ENCODE measurements at places on chromosomes 5 and 9. TPM values are rescaled to one million over a fixed set of nuclear protein-coding genes. Genes with fewer than 3 reads are reported as not detected.

DNA sequence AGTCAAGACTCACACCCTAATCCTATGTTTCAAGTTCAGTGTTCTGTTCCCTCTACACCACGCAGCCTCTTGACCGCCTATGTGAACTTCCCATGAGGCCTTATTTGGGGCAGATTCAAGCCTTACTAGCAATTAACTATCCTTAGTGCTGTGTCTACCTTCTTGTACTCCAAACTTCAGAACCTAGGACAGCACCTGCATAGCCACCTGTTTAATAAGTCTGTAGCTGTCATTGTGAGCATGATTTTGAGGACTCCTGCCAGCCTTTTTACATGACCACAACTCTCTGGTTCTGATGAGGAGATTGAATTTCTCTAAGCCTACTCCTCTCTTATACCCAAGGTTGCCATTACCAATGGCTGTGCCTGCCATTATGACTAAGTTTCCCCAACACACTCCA is 50.8 kb upstream of the PCSK1 start:
- H3K4me1 ChIP-seq = no peaks in the 10 kb centered on the region
- no peaks in the 10 kb centered on the region for H3K27me3 ChIP-seq
- peak; percentile 65 for DNase-seq

PRR16 gene
- not detected for total RNA-seq

DNA sequence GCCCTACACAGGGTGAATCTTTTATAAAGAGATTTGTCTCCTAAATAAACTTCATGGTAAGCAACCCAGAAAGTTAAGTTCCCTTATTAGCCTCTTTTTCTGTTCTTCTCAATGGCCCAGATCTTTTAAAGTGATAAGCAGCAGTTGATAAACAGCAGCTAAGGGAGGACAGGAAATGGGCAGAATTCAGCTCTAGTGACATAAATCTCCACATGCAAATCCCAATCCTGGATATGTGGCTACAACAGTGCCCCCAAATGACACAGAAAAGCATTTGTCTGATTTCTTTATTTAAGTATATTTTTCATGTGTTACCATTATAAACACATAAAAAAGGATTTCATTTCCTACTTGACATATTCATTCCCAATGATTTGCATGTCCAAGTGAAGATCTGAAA is 199.0 kb downstream of the DTWD2 start:
- H3K4me3 ChIP-seq = no peak overlapping the region
- H3K4me1 ChIP-seq = no peaks in the 10 kb centered on the region
- DNase-seq = no peak
- no peaks in the 10 kb centered on the region for H3K36me3 ChIP-seq
- H3K27me3 ChIP-seq = no peaks in the 10 kb centered on the region

INSL4 gene
- not detected for total RNA-seq

DEPDC1B gene
- 44.9 TPM for total RNA-seq

- H3K4me3 ChIP-seq = no peak overlapping the region
- no peaks in the 10 kb centered on the region for H3K4me1 ChIP-seq
- H3K27me3 ChIP-seq = no peaks in the 10 kb centered on the region
- DNase-seq = no peak
- no peaks in the 10 kb centered on the region for H3K36me3 ChIP-seq
Observed at GRCh38 chr5:37938076-37938852, 98.4 kb upstream of the GDNF start.

GRCh38 chr5:22889720-22890119 is 36.6 kb upstream of the CDH12 start:
- no peak overlapping the region for H3K4me3 ChIP-seq
- no peak overlapping the region for H3K27ac ChIP-seq
- no peak for DNase-seq
- H3K27me3 ChIP-seq = no peaks in the 10 kb centered on the region
- no peaks in the 10 kb centered on the region for H3K36me3 ChIP-seq

DNA sequence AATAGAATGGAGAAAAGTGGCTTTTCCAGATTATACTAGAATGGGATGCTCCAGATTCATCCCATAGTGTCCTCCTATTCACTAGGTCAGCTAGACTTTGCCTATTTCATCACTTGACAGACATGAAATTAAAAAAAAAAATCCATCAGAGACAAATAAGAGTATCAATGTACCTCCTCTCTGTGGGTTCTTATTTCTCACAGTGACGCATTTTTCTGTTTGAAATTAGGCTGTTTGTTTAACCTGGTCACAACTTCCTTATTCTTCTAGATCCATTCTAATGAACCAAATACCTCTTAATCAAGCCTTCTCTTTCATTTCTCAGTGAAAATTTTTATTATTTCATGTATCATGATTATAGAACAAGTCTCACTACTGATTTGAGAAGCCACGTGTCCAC is 305.4 kb downstream of the SEMA5A start:
- DNase-seq = no peak
- peak overlapping the region; percentile 50 for H3K27ac ChIP-seq
- no peaks in the 10 kb centered on the region for H3K27me3 ChIP-seq
- H3K36me3 ChIP-seq = no peaks in the 10 kb centered on the region

GRCh38 chr9:28050941-28051340 is 477.7 kb upstream of the C9orf72 start:
- H3K4me3 ChIP-seq = no peak overlapping the region
- H3K27ac ChIP-seq = no peak overlapping the region
- DNase-seq = no peak
- no peaks in the 10 kb centered on the region for H3K4me1 ChIP-seq

- H3K27ac ChIP-seq = peak overlapping the region; percentile 95
- H3K27me3 ChIP-seq = no peaks in the 10 kb centered on the region
- DNase-seq = no peak
- no peaks in the 10 kb centered on the region for H3K36me3 ChIP-seq
- H3K4me3 ChIP-seq = no peak overlapping the region
Observed at GRCh38 chr9:477193-477592, 262.5 kb downstream of the DOCK8 start.

DNA sequence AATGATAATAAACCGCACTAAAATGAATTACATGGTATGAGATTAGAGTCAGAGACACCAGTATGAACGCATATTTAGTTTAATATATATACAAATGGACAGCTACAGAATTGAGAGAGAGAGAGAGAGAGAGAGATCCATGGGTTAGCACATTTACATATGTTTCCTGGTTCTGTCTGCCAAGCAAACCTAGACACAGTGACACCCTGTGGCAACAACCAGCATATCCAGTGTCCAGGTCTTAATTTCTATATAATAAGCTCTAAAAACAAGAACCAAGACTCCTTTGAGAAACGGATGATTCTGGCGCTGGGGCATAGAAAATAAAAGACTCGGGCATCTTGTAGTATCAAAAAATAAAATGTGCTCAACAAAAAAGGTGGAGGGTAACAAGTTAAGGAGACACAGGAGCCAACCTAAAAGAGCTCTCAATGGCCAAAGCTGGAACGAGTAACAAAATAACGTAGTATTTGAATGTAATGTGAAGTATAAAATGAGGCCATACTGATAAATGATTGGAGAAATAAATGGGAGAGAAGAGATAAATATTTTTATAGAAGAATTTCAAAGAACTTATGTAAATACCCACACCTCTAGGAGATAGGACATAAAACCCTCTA is 84.5 kb downstream of the RFX3 start:
- H3K36me3 ChIP-seq = no peaks in the 10 kb centered on the region
- DNase-seq = peak; percentile 42
- H3K27me3 ChIP-seq = no peaks in the 10 kb centered on the region
- no peaks in the 10 kb centered on the region for H3K4me1 ChIP-seq
- H3K27ac ChIP-seq = no peak overlapping the region
- H3K4me3 ChIP-seq = no peak overlapping the region

TMEM252 gene
- total RNA-seq = not detected

NSD1 gene
- 60.6 TPM for total RNA-seq

- H3K4me1 ChIP-seq = no peaks in the 10 kb centered on the region
- DNase-seq = no peak
- H3K27me3 ChIP-seq = no peaks in the 10 kb centered on the region
- no peak overlapping the region for H3K4me3 ChIP-seq
- no peak overlapping the region for H3K27ac ChIP-seq
- no peaks in the 10 kb centered on the region for H3K36me3 ChIP-seq
Observed at GRCh38 chr5:5616247-5616895, 193.9 kb downstream of the ICE1 start.

ARID3C gene
- total RNA-seq = not detected

DNA sequence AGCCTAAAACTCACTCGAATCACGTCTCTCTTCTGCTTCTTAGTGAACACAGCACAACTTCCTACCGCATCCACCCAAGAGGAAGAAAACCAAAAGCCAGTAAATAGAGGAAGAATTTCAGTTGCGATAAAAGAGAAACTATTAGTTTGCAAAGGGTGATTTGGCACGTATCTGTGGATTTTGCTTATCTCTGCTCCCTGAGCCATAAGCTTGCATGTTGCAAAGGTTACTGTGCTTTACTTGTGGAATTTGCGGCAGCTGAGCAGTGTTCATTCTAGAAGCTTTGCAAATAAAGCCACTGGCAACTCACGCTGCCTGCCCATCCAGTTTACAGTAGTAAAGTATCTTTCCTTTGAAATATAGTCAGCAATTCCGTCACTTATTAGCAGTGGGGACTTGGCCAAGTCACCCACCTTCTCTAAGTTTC is 149.0 kb upstream of the PCA3 start:
- peak; percentile 80 for DNase-seq
- peak overlapping the region; percentile 28 for H3K4me3 ChIP-seq
- no peaks in the 10 kb centered on the region for H3K36me3 ChIP-seq
- H3K27ac ChIP-seq = peak overlapping the region; percentile 69
- H3K4me1 ChIP-seq = peaks cover 4% of the 10 kb centered on the region
- H3K27me3 ChIP-seq = no peaks in the 10 kb centered on the region

DNA sequence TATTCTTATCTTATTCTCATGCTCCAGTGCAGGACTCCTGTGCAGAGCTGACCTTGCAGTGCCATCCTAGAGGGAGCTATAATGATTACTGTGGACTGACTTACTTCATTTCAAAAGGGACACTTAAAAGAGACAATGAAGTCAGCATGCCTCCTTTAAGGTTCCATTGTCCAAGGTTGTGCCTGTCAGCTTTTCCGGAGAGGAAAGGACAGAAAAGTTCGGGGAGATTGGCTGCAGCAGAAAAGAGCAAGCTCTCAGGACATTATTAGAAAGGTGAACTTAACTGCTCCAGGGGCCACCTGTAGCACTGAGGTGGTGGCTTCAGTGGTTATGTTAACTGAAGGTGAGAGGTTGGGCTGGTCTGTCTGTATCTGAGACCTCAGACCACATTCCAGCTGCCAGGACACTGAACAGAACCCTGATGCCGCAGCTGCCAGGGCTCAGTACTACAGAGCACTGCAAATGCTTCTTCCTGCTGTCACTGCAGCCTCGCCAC is 112.9 kb downstream of the ST8SIA4 start:
- peaks cover 37% of the 10 kb centered on the region for H3K4me1 ChIP-seq
- H3K36me3 ChIP-seq = no peaks in the 10 kb centered on the region
- DNase-seq = peak; percentile 66
- peak overlapping the region; percentile 86 for H3K27ac ChIP-seq
- no peaks in the 10 kb centered on the region for H3K27me3 ChIP-seq
- H3K4me3 ChIP-seq = peak overlapping the region; percentile 10

UGCG gene
- total RNA-seq = 25.0 TPM

GRCh38 chr5:72408603-72409002 is 88.4 kb downstream of the PTCD2 start:
- peaks cover 5% of the 10 kb centered on the region for H3K4me1 ChIP-seq
- H3K36me3 ChIP-seq = no peaks in the 10 kb centered on the region
- DNase-seq = no peak

PCDHB2 gene
- total RNA-seq = 0.21 TPM
